Inflammatory macrophage (primary cell): ENCODE measurements at places on chromosomes 4 and X.

DNA sequence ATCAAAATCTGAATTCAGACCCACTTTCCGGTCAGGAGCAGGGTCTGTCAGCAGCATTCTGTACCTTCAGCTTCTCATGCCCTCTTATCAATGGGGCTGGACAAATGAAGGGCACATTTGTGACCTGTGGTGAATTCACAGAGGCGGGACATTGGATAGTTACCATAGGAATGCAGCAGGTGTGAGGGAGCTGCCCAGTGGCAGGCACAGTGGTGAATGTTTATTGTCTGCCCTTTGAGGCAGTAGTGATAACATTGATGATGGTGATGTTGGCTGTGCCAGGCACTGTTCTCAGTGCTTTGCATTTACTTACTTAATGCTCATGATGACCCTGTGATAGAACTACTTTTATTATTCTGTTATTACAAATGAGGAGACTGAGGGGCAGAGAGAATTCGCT is 101.2 kb upstream of the KIT start:
- DNase-seq: no peak

DNA sequence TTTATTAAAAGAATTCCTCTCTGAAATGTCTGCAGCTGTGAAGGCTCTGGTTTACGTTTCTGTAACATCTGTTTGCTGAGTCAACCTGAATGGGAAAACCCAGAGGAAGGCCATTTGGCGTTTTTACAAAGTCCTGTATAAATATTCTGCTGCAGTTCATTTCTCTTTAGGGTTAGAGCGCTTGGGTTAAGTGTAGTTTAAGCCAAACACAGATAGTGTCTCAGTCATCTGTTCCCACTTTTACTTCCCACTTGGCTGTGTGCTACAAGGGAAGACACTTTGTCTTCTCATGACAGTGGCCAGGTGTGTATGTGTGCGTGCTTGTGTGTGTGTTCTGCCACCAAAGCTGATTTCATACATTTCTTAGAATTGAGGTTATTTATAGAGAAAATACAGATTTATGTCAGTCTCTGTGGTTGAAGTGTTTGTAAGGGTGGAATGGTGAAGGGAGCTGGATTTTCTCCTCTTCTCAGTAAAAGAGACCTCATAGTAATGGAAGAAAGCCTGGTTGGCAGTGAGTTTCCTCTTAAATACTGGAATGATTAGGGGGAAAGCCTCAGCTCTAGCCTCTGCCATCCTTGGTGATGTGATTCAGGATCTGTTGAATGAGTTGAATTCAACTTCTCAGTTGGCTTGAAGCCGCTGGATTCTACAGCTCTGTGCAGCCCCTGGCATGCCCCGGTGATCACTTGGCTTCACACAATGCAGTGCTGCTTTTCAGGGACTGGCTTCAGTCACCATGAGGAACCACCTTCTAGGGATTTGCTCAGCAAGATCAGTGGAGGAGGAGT is 50.6 kb downstream of the JADE1 start:
- DNase-seq: no peak

DNA sequence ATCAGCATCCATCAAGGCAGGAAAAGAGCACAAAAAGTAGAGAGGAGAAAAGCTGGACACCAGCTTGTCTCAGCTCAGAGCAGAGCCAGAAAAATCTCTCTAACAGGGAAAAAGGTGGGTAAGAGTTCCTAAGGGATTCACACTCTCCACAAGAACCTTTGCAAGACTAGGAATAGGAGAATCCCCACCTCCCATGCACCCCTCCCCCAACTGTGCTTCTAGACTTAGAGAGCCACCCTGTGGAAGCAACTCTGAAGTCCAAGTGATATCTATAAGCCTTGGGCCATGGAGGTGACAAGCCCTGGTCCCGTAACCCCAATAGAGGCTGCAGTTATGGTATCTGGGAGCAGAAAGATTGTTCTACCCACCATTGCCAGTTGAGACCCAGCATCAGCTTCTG is 267.6 kb upstream of the MTMR8 start:
- no peak for DNase-seq

DNA sequence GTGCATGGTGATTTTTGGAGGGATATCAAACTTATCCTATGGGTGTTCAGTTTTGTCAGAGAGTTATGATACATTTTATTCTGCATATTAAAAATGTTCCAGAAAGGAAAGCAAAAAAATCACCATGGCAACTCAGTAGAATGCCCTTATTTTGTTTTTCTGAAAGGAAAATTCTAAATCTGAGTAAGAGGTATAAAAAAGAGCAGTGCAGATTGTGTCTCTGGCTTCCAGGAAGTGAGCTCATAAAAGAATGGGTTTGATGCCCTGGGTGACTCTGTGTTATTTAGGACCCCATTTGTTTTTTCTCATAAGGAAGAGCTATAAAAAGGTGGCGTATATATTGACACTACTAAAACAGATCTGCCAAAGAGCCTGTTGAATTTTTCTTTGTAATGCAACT is 128.8 kb downstream of the UCHL1 start:
- no peak for DNase-seq

DNA sequence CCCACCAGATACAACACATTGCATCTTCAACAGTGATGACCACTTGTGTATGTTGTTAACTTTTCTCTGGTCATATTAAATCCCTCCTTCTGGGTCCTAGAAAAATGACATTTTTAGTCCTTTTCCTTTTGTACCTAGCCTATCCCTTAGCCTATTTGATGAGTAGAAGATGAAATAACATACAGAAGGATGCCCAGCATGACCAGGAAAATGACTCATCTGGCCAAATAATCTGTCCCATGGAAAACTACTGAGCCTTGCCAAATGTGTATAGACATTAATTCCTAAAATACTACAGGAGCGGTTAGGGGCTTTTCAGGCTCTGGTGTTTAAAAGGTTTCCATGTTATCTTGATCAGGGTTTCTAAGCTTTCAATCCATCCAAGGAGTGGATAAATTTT is 129.0 kb upstream of the KCNIP4 start:
- DNase-seq: no peak

DNA sequence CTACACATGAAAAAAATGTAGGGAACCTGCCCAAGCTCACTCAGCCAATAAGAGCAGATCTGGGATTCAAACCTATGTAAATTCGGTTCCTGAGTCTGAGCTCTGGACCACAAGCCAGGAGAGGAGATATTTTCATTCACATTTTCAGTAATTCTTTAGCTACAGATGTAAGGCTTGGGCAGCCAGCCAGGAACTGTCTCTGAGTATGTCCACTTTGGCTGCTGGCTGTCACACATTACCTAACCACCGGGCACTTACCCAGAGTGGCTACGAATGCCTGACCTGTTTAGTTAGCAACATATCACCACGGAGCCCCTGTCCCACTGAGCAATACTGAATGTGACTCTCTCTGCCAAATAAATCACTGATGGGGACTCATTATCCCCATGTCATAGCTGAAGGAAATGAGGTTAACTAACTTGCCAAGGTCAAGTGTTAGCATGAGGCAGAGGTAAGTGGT is 15.3 kb downstream of the USP46 start:
- no peak for DNase-seq
